ENCODE measurements at places on chromosomes 7 and 10. TPM values are rescaled to one million over a fixed set of nuclear protein-coding genes. Genes with fewer than 3 reads are reported as not detected.

Gene KLF14
- total RNA-seq = not detected

Gene CFAP58
- total RNA-seq = 0.98 TPM

Gene VSTM4
- 4.7 TPM for total RNA-seq

Gene PIP
- total RNA-seq = not detected

Gene TCTN3
- 38.3 TPM for total RNA-seq

Gene HHEX
- 0.49 TPM for total RNA-seq

Gene CCDC146
- total RNA-seq = 2.0 TPM

Gene EBF3
- total RNA-seq = 14.7 TPM

Gene GHRHR
- not detected for total RNA-seq

Gene FZD1
- total RNA-seq = 28.7 TPM

Gene MYO1G
- 0.09 TPM for total RNA-seq

Gene LIPF
- not detected for total RNA-seq

Gene OR2A7
- total RNA-seq = 0.98 TPM

Gene OR2A1
- total RNA-seq = 0.27 TPM

Gene ADGRA1
- total RNA-seq = not detected

Gene GPR146
- 1.2 TPM for total RNA-seq

Gene SCIN
- total RNA-seq = 0.25 TPM

Gene H2BK1
- not detected for total RNA-seq

Gene EPO
- total RNA-seq = not detected

Gene KCNMA1
- 40.1 TPM for total RNA-seq

Gene STEAP1B
- total RNA-seq = 38.6 TPM

Gene MYL10
- not detected for total RNA-seq

Gene GIMAP8
- total RNA-seq = 0.09 TPM

Gene SLC39A12
- not detected for total RNA-seq

Gene GATA3
- total RNA-seq = not detected

Gene GPR15LG
- total RNA-seq = not detected

Gene GRID2IP
- total RNA-seq = not detected

Gene VAX1
- not detected for total RNA-seq

Gene SEMA3D
- total RNA-seq = 51.2 TPM

Gene FKBP6
- total RNA-seq = not detected

Gene CCNY
- total RNA-seq = 55.4 TPM

Gene PNLIPRP2
- total RNA-seq = not detected

Gene ITGB8
- total RNA-seq = 79.2 TPM

Gene VENTX
- not detected for total RNA-seq

Gene SEMA4G
- total RNA-seq = 0.81 TPM

Gene DOCK4
- total RNA-seq = 7.6 TPM

Gene CHN2
- 0.81 TPM for total RNA-seq

All from fibroblast of the aortic adventitia (primary cell).